Ureter (tissue), 1 donor: ENCODE measurements at places on chromosomes 2 and 18. TPM values are rescaled to one million over a fixed set of nuclear protein-coding genes. Genes with fewer than 3 reads are reported as not detected.

DNA sequence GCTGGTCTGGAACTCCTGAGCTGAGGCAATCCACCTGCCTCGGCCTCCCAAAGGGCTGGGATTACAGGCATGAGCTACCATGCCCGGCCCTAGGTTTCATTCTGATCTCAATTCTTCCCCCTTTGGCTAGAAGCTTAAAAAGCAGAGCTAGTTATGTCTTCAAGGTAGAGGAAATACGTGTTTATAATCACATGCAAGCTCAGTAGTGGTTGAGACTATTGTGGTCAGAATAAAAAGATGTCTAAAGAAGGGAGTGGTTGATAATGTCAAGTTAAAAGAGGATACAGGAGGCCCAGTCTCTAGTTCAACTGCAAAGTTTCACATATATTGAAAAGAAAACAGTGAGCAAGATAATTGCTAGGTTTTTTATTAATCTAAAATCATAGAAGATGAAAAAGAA, 807.8 kb upstream of the ACVR2A start:
- DNase-seq, result no peak

- DNase-seq, result no peak
Observed at GRCh38 chr2:8693157-8693821, 11.4 kb downstream of the ID2 start.

GRCh38 chr2:20674974-20675679, 8.2 kb downstream of the GDF7 start:
- DNase-seq, result no peak

DNA sequence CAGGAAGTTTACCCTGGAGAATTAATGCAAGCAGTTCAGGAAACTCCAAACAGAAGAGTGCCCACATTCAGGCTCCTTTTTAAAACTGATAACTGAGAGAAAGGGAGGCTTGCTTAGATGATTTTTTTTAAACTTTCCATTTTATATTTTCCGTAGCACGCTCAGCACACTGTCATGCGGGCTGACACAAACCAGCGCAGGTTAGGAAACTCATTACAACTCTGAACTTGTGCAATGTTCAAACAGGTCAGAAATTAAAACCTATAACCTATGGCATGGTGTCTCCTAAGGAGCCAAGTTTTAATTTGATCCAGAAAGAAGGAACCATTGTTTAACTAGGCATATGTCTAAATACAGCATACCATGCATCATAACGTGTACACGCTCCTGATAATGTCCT, 117.7 kb upstream of the SMIM21 start:
- no peak for DNase-seq

DNA sequence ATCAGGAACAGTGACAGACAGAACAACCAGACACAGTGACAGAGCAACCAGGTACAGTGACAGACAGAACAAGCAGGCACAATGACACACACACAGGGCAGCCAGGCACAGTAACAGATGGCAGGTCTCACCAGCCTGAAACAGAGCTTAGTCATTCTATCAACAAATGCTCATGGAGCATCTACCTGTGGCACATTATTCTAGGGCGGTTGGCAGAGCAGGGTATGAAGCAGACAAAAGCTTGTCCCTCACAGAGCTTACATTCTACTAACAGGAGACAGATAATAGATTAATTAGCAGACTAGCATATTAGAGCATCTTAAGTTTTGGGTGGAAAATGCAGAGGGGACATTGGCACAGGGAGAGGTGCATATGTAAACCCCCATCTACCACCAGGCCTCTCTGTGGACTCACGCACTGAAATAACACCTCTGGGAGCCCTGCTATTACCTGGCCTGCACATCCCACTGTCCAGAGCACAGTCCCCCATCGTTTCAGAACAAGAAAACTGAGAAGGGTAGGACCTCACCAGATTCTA, 64.1 kb upstream of the RAB6C start:
- DNase-seq, result no peak

- DNase-seq, result no peak
Observed at GRCh38 chr2:37698931-37699481, 27.6 kb upstream of the CDC42EP3 start.

DNA sequence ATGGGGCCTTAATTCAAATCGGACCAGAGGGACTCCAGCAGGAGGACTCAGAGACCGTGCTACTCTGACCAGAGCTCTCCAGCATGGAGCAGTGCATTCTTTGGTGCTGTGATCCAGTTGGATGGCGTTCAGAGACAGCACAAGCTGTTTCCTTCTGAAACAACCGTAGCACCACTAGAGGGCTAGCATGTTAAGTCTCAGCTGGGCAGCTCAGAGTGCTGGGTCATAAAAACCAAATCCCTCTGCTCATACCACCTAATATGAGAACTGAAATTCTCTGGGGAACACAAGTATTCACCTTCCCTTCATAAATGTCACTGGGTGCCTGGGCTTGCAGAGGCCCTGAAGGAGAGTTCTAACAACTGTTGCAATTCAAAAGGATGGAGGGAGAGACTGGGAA, 97.7 kb upstream of the TFCP2L1 start:
- no peak for DNase-seq

The GPR155 gene
- total RNA-seq, result 5.5 TPM

The CCDC148 gene
- 3.4 TPM for total RNA-seq
